ENCODE measurements at places on chromosomes 13 and 19. TPM values are rescaled to one million over a fixed set of nuclear protein-coding genes. Genes with fewer than 3 reads are reported as not detected.

The DCT gene
- total RNA-seq = 0.16 TPM

The ZIC5 gene
- not detected for total RNA-seq

DNA sequence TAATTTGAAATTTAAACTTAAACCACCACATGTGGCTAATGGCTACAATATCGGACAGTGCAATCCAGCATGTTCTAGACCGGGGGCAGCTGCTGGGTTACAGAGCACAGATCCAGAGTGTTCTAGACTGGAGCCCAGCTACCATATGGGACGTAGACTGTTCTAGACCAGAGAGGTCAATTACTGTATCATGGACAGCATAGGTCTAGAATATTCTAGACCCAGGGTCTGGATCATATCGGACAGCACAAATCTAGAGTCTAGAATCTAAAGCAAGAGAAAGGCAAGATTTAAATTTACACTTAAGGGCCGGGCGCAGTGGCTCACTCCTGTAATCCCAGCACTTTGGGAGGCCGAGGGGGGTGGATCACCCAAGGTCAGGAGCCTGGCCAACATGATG lies 37.9 kb downstream of the CELF5 start:
- H3K36me3 ChIP-seq = no peaks in the 10 kb centered on the region
- no peaks in the 10 kb centered on the region for H3K4me1 ChIP-seq
- H3K27me3 ChIP-seq = peaks cover 69% of the 10 kb centered on the region
- no peak overlapping the region for H3K4me3 ChIP-seq
- no peak overlapping the region for H3K27ac ChIP-seq

DNA sequence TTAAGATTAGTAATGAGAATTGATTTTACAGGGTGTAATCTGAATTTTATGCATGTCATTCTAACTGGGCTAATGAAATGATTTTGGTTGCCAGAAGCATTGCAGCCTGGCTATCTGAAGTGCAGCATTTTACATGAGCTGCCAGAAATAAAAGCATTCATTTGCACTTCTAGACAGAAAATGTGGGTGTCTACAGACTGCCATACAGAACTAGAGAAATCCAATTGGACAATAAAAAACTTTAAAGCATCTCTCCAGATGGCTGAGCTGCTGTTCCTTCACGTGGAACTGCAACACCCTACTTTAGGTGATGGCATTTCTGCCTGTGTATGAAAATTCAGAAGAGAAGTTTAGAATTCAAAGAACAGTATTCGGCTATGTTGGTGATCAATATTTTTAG lies 450.1 kb upstream of the SLITRK1 start:
- no peaks in the 10 kb centered on the region for H3K36me3 ChIP-seq
- no peak for DNase-seq
- H3K4me1 ChIP-seq = no peaks in the 10 kb centered on the region
- H3K27me3 ChIP-seq = no peaks in the 10 kb centered on the region
- H3K27ac ChIP-seq = no peak overlapping the region

DNA sequence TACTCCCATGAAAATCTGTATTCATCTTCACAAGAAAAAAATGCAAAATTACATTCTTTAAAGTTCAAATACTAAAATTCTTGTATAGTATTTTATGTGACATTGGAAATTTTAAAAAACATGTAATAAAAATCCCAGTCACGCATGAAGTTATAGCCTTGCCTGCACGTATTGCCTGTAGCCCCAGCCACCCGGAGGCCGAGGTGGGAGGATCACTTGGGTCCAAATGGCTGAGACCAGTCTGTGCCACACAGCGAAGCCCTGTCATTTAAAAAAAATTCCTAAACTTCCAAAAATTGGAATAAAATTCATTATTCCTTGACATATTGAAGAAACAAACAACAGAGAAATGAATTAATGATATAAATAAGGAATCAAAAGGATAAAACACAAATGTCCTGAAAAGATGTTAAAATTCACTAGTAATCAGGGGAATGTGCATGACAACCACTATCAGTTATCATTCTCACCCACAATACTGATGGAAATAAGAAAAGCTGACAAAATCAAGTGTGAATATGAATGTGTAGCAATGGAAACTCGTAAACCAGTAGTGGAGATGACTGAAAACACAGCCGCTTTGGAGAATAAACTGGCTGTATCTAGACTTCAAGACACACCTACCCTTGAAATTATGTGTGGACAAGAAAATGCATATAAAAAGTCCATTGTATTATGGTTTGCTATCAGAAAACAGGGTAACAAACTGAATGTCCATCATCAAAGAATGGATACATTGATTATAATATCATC lies 7.5 kb downstream of the CARD8 start:
- H3K27ac ChIP-seq = peak overlapping the region; percentile 85
- no peaks in the 10 kb centered on the region for H3K27me3 ChIP-seq
- peaks cover 34% of the 10 kb centered on the region for H3K36me3 ChIP-seq
- peak overlapping the region; percentile 62 for H3K4me3 ChIP-seq
- peaks cover 73% of the 10 kb centered on the region for H3K4me1 ChIP-seq

The SPTBN4 gene
- 6.1 TPM for total RNA-seq

DNA sequence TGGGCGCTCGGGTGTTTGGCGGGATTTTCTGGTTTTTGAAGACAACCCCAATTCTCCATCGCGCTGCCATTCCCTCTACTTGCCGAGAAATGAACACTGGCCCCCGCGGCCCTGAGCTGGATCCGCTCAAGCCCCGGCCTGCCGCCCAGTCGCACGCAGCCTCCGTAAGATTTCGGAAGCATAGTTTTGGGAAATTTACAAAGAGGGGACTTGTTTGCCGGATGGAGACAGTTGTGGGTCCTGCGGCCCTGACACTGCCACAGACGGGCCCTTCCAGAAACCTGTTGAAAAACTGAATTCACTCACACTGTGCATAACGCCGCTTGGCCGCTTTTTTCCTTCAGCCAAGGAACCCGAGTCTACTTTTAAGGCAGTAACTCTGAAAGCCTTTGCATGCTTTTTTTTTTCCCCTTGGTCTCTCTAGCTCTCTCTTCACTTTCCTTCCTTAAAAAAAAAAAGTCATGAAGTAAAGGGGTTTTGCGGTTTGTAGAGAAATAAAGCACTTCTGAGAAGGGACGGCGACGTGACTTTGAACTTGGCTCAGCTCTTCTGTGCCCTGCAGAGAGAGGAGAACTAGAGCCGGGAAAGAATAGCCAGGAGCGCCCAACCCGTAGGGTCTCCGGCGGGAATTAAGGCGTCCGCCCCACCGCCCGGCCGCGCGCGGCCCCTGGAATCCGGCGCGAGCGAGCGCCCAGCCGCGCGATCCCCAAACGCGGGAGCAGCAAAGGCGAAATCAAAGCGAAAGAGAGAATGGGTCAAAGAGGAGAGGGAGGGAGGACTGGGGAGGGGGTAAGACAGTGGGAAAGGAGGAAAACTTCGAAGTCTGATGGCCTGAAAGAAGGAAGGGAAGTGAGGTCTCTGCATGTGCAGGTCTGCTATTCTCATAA lies 3.4 kb upstream of the ZIC2 start:
- H3K4me1 ChIP-seq = peaks cover 41% of the 10 kb centered on the region
- H3K36me3 ChIP-seq = no peaks in the 10 kb centered on the region
- H3K27me3 ChIP-seq = peaks cover 100% of the 10 kb centered on the region
- DNase-seq = no peak
- H3K27ac ChIP-seq = no peak overlapping the region

GRCh38 chr13:101594936-101595335 lies 142.5 kb downstream of the ITGBL1 start:
- no peak for DNase-seq
- no peak overlapping the region for H3K4me3 ChIP-seq
- no peaks in the 10 kb centered on the region for H3K36me3 ChIP-seq
- no peaks in the 10 kb centered on the region for H3K4me1 ChIP-seq
- no peak overlapping the region for H3K27ac ChIP-seq
- no peaks in the 10 kb centered on the region for H3K27me3 ChIP-seq

The ZNF714 gene
- 1.7 TPM for total RNA-seq

DNA sequence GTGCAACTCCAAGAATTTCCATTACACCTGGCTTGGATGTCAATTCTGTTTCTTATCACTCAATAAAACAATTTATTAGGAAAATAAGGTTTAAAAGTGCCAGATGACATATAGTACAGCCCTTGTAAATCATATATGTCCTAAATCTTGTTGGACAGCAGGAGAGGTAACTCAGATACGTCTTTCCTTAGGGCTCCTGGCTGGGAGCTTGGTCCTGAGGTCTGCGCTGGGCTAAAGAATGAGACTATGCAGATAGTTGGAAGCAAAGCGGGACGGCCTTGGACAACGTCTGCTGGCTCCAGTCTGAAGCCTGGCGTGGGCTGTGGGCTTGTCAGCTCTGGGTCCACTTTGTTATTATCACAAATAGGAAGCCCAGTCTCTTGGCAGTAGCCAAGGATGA lies 377.0 kb downstream of the DLEU7 start:
- H3K36me3 ChIP-seq = no peaks in the 10 kb centered on the region
- H3K4me3 ChIP-seq = no peak overlapping the region
- DNase-seq = no peak
- peaks cover 13% of the 10 kb centered on the region for H3K4me1 ChIP-seq

DNA sequence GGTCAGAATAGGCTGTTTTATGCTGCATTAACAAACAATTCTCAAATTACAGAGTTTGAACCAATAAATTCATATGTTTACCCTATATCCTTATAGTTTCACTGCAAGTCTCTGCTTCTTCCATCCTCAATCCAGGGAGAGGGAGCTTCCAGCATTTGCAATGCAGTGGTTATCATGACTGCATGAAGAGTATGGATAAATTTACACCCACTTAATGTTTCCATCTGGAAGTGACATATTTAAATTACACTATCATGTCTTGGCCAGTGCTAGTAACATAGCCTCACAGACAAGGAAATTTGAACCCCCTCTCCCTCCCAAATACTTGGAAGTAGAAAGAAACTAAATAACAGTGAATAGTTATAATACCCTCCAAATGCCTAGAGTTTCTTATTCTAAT lies 33.5 kb upstream of the UFM1 start:
- no peak for DNase-seq
- no peak overlapping the region for H3K27ac ChIP-seq
- no peaks in the 10 kb centered on the region for H3K36me3 ChIP-seq
- no peaks in the 10 kb centered on the region for H3K27me3 ChIP-seq
- no peaks in the 10 kb centered on the region for H3K4me1 ChIP-seq
- no peak overlapping the region for H3K4me3 ChIP-seq

- no peaks in the 10 kb centered on the region for H3K4me1 ChIP-seq
- DNase-seq = no peak
- H3K36me3 ChIP-seq = no peaks in the 10 kb centered on the region
- H3K27me3 ChIP-seq = peaks cover 40% of the 10 kb centered on the region
- H3K4me3 ChIP-seq = no peak overlapping the region
These were observed 166.0 kb upstream of the ZNF536 start for GRCh38 chr19:30206187-30206586.

DNA sequence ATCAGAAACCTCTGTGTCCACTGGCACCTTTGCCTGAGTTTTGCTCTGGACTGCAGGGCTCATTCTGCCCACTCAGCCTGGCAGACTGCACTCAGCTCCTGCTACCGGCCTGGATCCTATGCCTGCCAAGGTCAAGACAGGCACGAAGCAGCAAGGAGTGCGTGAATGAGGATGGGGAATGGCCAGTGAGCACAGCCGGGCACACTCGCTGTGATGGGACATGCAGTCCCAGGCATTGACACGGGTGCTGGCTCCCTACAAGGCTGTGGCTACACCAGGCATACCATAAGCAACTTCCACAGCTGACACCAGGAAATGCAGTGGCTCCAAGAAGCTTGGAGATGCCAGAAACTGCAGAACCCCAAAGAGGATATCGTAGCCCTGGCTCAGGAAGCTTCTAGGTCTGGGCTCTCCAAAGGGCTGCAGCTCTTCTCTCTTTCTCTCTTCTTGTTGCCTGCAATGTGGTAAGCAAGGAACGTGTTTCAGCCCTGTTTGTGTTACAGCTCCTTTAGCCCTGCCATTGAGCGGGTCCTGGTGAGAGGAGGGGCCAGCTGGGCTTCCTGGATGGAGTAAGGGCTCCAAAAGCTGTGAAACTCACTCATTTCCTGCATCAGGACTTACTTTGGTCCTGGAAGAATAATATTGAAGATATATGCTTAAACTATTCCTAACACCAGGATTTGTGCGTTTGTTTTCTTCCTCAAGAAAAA lies 832.6 kb upstream of the SLITRK5 start:
- no peak overlapping the region for H3K4me3 ChIP-seq
- no peak overlapping the region for H3K27ac ChIP-seq
- DNase-seq = no peak

The KLC3 gene
- not detected for total RNA-seq

GRCh38 chr19:8501516-8501915 lies 924 bp downstream of the PRAM1 start:
- H3K4me1 ChIP-seq = peaks cover 14% of the 10 kb centered on the region
- no peaks in the 10 kb centered on the region for H3K27me3 ChIP-seq
- H3K27ac ChIP-seq = no peak overlapping the region

DNA sequence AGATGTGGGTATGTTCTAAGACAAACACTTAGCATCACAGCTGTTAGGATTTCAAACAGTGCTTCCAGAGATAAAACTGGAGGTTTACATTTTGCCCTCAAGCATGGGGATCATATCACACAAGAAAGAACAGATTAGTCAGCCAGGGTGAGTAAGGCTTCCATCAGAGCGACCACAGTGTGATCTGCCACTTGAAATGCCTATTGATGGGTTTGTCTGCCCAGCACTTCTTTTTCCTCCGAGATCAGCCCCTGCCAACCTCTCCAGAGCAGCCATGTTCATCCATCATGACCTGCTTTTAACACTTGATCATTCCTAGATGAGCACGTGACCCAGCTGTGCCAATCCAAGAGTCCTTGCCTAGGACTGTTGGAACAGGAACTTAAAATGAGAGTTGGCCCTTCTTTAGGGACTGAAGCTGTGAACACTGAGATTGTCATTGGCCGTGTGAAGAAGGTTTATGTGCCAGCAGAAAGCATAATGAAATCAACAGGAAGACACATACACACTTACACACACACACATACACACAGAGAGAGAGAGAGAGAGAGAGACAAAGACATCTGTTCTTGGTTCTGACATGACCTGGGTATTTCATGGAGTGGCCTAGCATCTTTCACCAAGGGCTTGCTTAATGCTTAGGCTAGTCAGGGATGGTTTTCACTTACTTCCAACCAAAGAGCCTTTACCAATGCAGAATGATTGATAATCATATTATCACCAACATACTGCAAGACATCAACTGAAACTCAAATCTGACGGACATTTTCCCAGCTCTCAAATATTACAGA lies 5.2 kb upstream of the CEBPG start:
- no peak overlapping the region for H3K27ac ChIP-seq
- H3K36me3 ChIP-seq = no peaks in the 10 kb centered on the region
- H3K4me1 ChIP-seq = peaks cover 5% of the 10 kb centered on the region
- H3K4me3 ChIP-seq = no peak overlapping the region
- peaks cover 6% of the 10 kb centered on the region for H3K27me3 ChIP-seq
- DNase-seq = no peak

- H3K36me3 ChIP-seq = no peaks in the 10 kb centered on the region
- H3K27ac ChIP-seq = peak overlapping the region; percentile 60
- no peaks in the 10 kb centered on the region for H3K4me1 ChIP-seq
- H3K4me3 ChIP-seq = no peak overlapping the region
- peak; percentile 90 for DNase-seq
- H3K27me3 ChIP-seq = no peaks in the 10 kb centered on the region
These were observed 49.9 kb downstream of the AP1M1 start for GRCh38 chr19:16247353-16248182.

The KIR3DL2 gene
- total RNA-seq = not detected

All from left ventricle myocardium inferior (tissue), 1 donor.